ENCODE measurements at places on chromosomes 5 and 9. TPM values are rescaled to one million over a fixed set of nuclear protein-coding genes. Genes with fewer than 3 reads are reported as not detected.

DNA sequence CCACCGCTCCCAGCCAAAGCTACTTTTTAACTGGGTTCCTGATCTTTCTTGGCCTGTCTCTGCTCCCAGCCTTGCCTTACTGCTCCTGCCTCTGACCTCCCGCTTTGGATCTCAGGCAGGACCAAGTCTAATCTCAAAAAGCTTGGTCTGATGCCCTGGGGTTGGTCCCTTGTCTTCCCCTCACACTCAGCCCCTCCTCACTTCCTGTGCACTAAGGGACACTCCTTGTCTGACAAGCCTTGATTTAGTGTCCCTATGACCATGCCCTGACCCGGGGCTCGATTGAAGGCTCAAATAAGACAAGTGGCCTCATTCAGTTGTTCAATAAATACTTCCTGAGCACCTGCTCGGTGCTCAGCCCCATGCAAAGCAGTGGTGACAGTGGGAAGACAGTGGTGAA is 3.7 kb upstream of the GTF3C5 start:
- no peak for DNase-seq

GRCh38 chr9:111730937-111731567 is 63.7 kb downstream of the SHOC1 start:
- no peak for DNase-seq

DNA sequence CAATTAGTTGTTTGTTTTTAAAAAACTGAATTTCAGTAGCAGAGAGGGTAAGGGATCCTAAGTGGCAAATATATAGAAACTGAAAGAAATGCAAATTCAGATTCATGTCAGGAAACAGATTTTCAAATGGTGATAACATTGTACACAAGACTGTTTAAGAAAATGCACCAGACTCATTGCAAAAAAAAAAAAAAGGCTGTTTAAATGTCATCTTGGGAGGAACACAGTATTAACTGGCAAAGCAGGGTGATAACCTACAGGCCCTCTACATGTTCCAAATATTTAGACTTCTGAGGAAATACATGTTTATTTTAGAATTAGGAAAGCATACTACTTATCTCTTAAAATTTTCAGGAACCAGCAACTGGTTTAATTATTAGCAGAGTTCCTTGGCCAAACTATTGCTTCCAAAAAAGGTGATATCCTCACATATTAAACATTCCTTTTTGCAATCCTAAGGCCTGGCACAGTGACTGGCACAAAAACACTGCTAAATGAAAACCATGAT is 114.5 kb downstream of the TSSK1B start:
- DNase-seq = no peak

DNA sequence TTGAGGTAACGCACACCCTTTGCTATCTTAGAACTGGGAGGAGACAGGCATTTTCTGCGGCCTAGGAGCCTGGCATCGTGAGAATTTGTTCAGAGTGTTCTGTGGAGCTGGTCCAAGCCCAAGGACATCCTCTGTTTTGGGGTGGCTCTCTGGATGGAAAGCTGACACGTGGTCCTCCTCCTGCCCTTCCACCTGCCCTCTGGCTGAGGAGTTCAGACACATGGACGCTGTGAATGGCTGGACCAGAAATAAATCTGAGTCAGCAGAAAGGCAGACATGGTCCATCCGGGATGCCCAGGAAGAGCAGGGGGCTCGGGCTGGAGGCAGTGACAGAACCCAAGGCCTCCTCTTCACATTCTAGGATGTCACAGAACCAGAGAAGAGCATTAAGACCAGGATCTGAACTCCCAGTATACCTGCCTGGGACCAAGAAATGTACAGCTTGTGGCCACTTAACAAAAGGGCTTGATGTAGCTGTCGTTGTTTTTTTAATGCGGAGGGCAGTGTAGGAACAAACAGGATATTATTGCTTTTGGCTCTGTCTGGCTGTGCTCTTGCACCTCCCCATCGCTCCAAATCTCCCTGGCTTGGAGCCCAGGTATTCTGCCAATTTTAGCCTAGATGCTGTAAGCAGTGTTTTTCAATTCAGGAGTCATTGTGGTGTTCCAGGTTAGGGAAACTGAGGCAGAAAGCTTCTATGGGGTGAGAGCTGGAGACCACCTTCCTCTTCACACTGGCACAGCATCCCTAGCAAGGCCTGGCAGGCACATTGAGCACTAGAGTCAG is 2.4 kb downstream of the CKMT2 start:
- DNase-seq = no peak

DNA sequence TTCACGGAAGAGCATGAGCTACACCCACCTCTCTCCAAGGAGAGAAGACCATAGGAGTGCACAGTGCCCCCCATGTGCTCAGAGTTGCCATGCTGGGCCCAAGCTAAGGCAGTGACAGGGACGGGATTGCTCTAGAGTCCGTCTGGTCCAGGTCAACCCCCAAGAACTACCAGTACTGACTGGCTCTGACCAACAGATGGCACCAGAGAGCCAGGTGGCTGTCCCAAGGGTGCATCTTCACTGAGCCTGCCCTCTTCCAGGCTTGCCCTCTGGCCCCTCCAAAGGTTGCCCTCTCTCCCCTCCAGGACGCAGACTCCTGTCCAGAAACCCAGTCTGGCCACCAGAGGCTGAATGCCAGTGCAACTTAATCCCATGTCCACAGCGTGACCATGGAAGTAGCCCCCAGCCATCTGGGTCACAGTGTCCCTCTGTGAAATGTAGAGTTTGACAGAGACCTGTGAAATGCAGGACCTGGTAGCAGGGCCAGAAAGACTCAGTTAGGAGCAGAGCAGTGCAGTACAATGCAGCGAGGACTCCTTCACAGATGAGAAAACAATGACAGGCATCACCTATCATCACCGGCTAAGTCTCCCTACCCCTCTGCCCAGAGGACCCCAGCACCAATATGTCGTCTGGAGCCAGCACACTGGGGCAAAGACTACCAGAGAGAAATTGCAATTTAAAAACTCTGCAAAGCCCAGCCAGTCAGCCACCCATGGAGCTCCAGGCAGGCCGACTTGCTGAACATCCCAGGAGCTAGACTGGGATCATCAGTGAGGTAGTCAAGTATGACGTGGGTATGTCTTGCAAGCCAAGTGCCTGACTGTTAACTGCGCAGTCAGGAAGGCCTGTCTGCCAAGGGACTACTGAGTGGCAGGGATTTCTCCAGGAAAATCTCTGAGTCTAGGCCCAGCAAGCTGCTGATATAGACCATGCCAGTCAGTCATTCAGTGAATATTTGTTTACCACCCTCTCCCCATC is 7.7 kb upstream of the SKP1 start:
- DNase-seq = peak; percentile 85

DNA sequence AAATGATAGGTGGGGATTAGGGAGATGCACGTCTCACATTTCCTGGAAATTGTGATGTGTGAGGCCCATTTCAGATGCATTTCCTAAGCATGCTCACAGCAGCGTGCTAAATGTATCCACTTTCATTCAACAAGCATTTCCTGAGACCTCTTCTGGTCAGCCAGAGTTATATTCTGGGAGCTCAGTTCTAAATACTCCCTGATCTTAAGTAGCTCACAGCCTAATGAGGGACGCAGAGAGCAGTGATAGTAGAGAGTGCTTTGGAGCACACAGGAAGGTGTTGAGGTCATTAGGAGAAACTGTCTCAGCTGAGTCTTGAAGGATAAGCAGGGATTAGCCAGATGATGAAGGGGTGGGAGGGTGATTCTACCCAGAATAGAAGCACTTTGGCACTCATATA is 46.2 kb upstream of the FSD1L start:
- no peak for DNase-seq

DNA sequence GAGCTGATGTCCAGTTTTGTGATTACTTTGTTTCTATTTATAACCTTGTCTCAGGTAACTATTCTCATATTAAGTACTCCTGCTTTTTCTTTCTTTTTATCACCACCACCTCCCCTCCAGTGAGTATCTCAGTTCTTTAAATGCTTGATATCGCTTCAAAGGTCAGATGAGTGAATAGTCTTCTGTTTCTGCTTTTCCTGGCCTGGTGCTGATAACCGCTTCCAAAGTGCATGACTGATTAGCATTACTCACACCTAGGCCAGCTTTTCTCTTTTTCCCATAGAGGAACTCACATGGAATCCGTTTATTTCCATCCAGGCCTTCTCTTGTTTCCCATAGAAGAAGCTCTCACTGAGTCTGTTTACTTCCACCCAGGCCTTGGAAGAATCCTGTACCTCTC is 3.2 kb downstream of the SLC36A1 start:
- no peak for DNase-seq

- no peak for DNase-seq
Observed at GRCh38 chr9:94818178-94818541, 91.7 kb downstream of the AOPEP start.

Gene MED10
- total RNA-seq = 97.2 TPM

Gene PTGR1
- 14.5 TPM for total RNA-seq

Gene FAM153A
- total RNA-seq = 11.4 TPM

Gene FREM1
- total RNA-seq = not detected

Gene SLC25A25
- total RNA-seq = 19.0 TPM

Gene TXNDC8
- not detected for total RNA-seq
